ENCODE measurements at places on chromosomes 16 and 17.

GRCh38 chr17:27986805-27987684 is 55.4 kb upstream of the NLK start:
- DNase-seq, result no peak

DNA sequence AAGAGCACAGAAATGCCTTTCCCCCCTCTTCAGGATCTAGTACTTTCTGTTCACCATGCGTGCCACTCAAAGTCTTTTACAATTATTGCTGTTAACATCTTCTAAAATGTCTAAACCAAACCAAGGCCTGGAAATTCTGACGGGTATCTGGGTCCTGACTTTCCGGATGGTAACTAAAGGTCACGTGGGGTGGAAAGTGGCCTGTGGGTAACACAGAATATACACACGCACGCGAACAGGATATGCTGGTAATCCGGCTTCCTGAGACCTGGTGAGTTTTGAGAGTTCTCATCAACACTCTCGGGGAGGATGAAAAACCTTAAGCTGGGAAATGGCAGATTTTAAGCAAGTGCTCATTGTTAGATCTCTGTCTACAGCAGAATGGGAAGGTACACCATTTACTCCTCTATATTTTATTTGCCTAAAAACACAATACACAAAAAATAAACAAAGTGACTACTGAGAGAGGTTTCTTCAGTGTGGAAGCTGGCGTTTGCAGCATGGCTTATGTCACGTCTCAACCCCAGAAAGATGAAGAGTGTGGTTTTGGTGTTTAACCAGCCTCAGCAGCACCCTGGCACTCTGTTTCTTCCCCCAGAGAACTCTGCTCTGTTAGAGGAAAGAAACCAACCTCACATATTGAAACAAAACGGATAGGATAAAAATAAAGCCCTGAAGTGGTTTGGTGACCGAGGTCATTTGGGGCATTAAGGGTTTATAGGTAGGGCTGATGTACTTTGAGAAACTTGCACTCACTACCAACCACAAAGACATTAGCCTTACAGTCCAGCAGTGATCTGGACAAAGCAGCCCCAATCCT is 37.3 kb downstream of the SMG6 start:
- no peak for DNase-seq

DNA sequence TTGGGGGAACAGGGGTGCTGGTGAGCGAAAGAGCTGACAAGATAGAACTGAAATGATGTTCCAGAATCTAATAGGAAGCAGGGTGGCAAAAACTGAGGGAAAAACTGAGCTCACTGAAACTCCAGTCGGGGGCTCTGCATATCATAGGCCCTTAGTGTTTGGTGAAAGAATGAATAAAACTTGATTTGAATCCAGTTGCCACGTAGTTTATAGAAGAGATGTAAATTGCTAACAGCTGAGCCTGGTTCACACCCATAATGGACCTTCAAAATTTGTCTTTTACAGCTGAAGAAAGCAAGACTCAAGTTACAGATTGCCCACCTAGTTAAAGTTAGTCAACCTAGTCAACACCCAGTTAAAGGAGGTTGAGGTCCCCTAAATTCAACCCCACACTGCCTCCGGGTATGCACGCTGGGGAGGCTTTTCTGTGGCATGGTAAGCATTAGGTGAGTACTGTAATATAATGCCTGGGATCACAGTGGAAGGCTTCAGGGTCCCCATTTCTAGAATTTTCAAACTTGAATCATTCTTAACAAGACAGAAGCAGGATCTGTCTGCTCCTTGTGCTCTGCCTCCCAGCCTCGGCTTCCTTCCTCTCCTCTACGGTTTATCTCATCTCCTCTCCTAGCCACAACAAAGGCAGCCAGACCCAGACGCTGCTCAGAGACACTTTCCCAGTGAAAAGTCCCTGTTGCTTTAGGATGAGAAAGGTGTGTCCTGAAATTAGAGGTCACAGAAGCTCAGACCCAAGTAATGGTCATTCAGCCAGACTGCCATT is 26.9 kb upstream of the SUPT4H1 start:
- DNase-seq, result no peak

DNA sequence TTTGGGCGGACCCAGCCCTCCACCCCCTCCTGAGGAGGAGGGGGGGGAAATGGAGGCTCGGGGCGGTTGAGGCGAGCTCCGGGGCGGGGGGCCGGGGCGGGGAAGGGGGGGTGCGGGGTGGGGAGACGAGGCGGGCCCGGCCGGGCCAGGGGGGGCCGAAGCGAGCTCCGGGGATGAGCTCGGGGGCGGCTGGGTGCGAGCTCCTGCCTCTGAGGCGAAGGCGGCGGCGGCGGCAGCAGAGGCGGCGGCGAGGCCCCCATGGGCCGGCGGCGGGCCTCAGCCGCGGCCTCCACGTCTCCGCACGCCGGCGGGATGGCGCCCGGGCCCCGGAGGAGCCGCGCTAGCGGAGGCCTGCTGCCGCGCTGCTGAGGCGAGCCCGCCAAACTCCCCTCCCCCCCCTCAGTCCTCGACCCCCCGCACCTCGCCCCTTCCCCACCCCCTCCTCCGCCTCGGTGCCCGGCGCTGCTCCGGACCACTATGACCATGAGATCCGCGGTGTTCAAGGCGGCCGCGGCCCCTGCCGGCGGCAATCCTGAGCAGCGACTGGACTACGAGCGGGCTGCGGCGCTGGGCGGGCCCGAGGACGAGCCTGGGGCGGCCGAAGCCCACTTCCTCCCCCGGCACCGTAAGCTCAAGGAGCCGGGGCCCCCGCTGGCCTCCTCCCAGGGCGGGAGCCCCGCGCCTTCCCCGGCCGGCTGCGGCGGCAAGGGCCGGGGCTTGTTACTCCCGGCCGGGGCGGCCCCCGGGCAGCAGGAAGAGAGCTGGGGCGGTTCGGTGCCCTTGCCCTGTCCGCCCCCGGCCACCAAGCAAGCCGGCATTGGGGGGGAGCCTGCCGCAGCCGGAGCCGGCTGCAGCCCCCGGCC is 596 bp downstream of the MSL1 start:
- DNase-seq, result no peak

GRCh38 chr17:2207815-2208515 is 95.6 kb downstream of the SMG6 start:
- DNase-seq, result no peak

DNA sequence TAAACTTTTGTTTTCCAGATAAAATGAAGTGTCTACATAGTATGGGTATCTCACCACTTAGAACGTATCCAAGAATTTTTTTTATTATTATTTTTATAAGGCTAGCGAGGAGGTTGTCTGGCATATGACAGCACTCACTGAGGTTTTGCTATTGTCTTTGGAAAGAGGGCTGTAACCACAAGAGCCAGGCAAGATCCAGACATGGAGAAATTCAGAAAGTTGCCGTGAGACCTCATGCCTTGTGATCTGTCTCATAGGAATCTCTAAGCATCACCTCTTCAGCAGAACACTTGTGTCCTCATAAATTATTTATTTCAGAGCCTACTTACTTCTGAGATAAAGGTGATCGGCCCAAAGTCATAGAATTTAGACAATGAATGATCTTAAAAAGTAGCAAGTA is 410.8 kb downstream of the CDH11 start:
- DNase-seq, result no peak

GRCh38 chr17:57120814-57121213 is 35.8 kb downstream of the AKAP1 start:
- no peak for DNase-seq
